ENCODE measurements at places on chromosomes 6 and 20.

- no peak for DNase-seq
These were observed 566.4 kb upstream of the MMS22L start for GRCh38 chr6:97849390-97849789.

DNA sequence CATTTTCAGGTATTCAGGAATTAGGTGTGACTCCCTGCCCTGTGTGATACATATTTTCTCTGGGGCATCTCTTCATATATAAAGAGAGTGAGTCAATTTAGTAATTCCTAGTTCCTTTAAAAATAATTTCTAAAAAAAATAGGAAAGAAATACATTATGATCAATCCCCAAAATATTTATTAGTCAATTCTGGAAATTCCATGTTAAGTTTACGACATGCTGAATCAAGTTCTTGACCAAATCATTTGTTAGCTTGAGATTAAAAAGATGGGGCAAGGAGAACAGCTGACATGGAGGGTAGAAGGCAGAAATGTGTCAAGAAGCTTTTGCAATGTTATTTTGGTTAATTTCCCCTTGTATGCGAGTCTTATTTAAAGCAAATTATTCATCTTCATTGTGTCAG, 22.7 kb upstream of the PRDM1 start:
- no peak for DNase-seq

DNA sequence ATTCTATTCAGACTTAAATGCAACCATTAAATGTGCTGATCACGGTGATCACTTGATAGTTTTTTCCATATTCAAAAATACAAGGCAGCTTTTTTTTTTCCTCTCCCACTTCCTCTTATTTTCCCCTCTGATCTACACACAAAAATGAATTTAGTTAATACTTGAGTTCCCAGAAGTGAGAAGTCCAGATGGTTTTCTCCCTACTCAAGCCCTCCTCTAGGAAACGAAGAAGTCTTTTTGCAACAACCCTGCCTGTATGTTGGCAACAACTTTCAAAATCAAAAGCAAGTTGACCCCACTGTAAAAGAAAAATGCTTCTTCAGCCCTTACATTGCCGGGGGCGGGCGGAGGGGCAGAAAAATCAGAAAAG, 24.3 kb downstream of the ARHGAP18 start:
- DNase-seq = no peak

DNA sequence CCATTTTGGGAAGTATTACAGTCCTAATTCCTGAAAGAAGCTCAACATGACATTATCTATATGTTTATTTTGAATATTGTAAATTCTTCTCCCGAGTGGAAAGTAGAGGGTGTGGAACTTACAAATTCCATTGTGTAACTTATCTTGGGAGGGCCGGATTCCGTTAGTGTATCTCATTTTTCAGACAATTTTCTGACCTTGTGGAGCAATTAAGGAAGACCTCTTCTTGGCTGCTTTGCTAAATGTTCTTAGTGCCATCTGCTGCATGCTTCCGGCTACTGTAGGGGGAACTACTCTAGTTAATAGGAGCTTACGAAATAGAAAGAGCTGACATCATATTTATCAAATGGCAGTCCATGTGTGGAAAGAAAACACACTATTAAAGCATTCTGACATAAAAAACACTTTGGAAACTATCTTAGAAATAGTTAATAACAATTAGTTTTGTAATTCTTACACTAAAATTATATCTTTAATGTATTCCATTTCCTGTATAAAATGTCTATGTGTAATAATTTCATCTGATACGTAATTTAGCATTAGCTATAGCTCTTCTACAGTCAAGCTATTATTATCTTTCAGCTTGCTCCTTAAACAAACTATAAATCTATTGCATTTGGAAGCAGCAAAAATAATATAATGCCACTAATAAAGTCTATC, 41.5 kb upstream of the KCNQ5 start:
- no peak for DNase-seq

- no peak for DNase-seq
These were observed 17.0 kb upstream of the DDO start for GRCh38 chr6:110432285-110432900.

- DNase-seq = no peak
These were observed 808 bp downstream of the SDC4 start for GRCh38 chr20:45347297-45347935.

GRCh38 chr6:72769459-72770125, 147.7 kb downstream of the KCNQ5 start:
- no peak for DNase-seq

DNA sequence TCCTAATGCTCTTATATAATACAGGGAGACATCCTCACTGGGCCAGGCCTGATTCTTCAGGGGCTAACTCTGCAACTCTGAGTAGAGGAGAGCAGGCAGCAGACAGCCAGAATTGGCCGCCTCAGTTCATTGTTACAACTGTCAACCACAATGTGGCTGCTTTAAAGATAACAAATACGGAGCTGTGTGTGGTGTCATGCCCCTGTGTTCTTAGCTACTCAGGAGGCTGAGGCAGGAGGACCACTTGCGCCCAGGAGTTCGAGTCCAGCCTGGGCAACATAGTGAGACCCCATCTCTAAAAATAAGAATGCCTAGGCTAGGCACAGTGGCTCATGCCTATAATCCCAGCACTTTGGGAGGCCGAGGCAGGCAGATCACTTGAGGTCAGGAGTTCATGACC, 34.3 kb downstream of the CEP250 start:
- DNase-seq = no peak

DNA sequence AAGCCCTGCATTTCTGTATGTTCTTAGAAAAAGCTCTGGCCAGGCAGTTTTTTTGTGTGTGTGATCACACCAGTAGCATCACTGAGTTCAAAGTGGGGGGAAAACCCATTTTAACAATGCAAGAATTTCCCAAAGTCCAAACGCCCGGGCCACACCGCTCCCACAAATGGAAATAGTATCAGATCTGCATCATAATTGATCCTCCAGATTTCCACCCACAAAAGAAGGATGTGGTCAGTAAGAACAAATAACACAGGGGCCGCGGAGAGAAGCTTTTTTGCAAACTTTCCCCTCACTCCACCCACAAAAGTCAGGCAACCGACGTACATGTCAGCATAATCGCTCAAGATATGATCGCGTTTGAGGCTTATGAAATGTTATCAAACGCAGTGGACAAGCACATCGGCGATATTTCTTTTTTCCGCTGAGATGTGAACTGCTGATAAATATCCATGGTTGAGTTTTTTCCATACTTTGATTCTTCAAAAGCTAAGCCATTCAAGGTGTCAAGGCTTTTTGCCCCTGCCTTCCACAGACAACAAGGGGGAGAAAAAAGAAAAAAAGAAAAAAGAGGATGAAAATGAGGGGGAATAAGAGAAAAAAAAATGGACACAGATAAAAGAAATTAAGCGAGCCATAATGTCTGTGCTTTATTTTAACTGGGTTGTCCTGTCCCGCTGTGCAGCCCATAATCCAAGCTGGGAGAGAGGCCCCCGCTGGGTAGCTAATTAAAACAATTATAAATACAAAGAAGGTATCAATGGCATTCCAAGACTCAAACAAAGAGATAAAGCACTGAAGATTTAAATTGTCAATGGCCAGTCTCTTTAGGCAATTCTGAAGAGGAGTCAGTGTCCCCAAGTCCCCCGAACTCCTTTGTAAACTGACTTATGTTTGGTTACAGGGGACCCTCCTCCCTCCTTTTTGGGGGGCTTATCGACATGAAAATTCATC, 143.5 kb downstream of the ZFP64 start:
- no peak for DNase-seq

GRCh38 chr20:56440346-56441007, 27.9 kb upstream of the RTF2 start:
- no peak for DNase-seq

- DNase-seq = peak; percentile 78
These were observed 31.9 kb upstream of the TXLNB start for GRCh38 chr6:139323511-139324300.

DNA sequence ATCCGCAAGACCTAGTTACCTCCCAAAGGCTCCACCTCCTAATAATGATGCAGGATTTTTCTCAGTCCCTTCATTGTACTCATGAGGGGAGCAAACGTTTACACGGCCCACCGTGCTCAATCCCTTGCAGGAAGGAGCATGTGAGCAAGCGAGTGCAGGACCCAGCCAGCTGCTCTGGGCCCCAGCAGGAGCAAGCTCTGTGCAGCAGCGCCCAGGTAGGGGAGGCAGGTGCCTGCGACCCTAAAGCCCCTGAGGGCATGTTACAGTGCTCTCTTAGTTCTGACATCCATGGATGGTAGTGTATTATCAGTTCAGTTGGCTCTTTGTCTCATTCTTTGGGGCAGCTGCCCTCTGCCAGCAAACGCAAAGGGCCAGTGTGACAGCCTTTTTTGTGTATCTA, 143.4 kb downstream of the TBXT start:
- no peak for DNase-seq

GRCh38 chr20:53919886-53920285, 150.5 kb downstream of the BCAS1 start:
- DNase-seq = peak; percentile 13

- DNase-seq = no peak
These were observed 348.8 kb upstream of the PLCB4 start for GRCh38 chr20:8720089-8720488.

- DNase-seq = no peak
These were observed 94.6 kb upstream of the ENPP5 start for GRCh38 chr6:46265373-46265772.

DNA sequence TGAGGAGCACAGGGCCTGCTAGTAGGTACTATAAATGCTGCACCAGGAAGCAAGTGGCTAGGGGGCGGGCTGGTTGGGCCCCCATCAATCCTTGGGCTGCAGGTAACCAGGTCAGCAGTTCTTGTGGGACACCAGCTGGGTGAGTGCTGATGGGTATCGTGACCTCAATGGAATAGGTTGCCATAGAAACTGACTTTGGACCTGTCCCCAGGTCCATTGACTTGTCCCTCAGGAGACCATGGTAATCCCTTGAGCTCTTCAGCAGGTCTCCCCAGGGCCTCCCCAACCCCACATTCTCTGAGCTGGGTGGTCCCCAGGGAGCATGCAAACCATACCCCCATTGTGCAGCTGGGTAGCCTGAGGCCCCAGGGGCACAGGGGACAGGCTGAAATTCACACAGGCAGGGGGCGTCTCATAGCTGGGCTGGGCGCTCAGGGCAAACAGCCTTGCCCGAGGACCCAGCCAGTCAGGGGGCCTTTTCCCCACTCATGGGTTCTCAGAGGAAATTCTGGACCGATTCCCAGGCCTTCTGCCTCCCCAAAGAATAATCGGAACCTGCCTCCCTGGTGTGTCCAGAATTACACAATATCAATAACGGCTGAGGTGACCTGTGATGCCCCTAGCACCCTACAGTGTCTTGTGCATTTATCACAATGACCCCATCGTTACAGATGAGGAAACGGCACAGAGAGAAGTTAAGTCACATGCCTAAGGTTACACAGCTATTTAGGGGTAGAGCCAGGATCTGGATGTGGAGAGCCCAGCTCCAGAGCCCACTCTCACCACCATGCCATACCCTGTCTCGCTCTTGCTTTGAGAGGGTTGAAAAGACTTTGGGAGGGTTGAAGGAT, 35.9 kb downstream of the SRC start:
- peak; percentile 28 for DNase-seq

DNA sequence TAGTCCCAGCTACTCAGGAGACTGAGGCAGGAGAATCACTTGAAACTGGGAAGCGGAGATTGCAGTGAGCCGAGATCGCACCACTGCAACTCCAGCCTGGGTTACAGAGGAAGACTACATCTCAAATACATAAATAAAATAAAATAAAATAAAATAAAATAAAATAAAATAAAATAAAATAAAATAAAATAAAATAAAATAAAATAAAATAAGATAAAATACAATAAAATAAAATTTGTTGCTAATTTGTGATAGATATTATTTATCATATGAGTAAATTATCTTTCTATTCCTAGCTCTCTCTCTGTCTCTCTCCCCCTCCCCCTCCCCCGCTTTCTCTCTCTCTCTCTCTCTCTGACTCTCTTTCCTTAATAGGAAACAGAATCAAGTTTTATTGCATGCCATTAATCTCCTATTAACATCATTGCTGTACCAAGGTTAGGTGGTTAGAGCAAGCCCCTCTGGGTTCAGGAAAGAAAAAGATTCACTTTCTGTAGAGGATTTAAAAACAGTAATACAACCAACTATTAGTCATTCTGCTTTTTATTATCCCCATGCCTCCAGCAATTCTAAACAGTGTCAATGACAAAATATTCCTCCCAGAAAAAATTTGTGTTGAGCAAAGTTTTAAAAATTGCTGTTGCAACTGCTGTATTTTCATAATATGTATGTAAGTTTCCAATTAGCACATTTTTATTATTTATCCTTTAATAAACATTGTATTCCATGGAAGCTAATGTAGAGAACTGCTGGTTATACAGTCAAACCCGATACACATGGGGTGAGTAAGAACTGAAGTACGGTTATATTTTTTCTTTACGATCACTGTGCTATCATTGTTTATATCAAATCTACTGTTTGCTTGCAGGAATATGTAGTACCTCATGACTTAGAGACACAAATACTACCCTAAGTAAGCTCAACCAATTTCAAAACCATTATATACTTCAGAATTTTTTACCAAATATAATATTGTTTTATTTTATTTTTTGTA, 22.1 kb downstream of the BMP5 start:
- no peak for DNase-seq

- no peak for DNase-seq
These were observed 108.3 kb upstream of the SLC24A3 start for GRCh38 chr20:19104186-19104585.

- DNase-seq = no peak
These were observed 3.6 kb downstream of the SERINC3 start for GRCh38 chr20:44518248-44518647.

DNA sequence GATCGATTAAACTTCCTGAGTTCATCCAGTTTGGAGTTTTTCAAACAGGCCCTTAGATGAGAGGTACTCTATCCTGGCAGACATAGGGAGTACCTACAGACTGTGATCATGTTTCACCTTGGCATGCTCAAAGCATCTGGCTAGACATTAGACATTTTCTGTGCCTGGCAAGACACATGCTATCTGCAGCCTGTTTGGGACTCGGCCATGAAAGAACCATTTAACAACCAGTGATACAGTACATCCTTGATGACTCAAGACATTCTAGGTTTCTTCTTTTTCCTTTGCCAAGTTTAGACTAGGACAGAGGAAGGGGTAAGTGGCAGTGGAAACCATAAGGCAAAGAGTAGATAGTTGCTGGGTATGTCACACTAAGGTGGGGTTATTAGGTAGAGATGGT, 15.4 kb upstream of the PAQR8 start:
- DNase-seq = no peak

DNA sequence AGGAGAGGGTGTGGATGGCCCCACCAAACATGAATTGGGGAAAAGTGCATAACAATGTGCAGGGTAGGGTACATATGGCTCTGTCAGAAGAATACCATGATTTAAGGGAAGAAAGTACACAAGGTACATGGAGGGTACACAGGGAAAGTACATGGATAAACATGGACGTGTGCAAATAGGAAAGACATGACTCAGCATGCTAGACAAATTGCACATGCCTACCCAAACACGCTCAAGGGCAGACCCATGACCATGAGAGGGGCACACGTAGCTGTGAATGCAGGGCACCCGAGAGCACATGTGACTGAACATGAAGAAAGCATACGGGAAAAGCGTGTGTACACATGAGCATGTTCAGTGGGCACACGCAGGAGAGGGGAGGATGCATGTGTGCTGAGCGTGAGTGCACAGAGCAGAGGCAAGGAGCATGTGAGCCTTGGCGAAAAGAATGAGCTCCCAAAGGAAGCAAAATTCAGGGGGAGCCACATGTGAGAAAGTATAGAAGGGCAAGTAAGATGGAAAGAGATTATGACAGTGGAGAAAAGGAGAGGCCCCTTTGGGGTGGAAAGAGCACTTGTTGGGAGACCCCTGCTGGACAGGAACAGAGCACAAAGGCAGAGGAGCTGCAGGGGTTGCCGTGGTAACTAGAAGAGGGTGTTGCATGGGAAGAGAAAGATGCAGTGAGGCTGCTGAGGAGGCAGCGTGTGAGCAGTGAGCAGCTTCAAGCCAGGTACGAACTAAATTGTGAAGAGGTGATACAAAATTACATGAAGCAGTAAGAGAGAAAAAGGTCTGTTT, 17.8 kb downstream of the OR2H2 start:
- no peak for DNase-seq

Measured in right forelimb (tissue), 1 donor.